Breast epithelium (tissue), 4 donors: ENCODE measurements at places on chromosomes 2 and 18.

- DNase-seq, result no peak
Measured at GRCh38 chr2:206482123-206482522, 38.8 kb downstream of the ADAM23 start.

- DNase-seq, result no peak
Measured at GRCh38 chr2:153811516-153811915, 60.2 kb upstream of the GALNT13 start.

GRCh38 chr2:15790838-15791237, 149.5 kb upstream of the MYCN start:
- DNase-seq, result no peak

GRCh38 chr18:36454848-36455458, 157.4 kb downstream of the FHOD3 start:
- DNase-seq, result no peak

DNA sequence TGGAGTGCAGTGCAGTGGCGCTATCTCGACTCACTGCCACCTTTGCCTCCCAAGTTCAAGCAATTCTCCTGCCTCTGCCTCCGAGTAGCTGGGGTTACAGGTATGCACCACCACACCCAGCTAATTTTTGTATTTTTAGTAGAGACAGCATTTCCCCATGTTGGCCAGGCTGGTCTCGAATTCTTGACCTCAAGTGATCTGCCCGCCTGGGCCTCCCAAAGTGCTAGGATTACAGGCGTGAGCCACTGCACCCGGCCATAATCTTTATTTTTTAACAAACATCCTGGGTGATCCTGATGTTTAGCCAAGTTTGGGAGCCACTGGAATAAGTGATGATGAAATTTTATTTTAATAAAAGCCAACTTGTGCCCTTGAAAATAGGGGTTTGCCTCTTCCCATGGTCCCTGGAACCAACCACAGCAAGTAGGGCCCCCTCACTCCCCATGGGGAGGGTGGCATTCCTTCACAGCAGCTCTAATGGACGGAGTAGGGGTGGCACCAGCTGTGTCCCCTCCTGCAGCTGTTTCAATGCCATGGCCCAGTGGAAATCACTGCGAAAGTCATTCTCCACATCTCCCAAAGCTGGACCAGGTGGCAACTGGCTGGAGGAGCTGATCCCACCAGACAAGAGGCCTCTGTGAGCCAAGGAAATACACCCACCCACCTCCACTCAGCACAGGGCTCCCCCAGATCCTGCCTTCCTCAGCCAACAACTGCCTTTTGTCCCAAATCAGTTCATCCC, 194.8 kb downstream of the ZFP36L2 start:
- DNase-seq, result no peak

DNA sequence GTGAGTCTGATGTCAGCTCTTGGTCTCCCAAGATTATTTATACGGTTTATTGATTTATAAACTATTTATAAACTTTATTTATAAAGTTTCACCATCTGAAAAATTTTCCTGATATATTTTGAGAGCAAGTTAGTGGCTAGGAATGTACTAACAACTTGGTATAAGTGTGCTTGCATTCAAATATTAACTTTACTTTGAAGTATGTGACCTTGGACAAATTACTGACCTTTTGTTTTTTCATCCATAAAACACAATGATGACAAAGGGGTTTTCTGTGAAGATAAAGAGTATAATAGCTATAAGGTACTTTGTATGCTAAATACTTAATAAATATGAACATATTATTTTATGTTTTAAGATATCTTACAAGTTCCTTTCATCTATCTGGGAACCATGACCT, 221.7 kb downstream of the GCA start:
- no peak for DNase-seq

DNA sequence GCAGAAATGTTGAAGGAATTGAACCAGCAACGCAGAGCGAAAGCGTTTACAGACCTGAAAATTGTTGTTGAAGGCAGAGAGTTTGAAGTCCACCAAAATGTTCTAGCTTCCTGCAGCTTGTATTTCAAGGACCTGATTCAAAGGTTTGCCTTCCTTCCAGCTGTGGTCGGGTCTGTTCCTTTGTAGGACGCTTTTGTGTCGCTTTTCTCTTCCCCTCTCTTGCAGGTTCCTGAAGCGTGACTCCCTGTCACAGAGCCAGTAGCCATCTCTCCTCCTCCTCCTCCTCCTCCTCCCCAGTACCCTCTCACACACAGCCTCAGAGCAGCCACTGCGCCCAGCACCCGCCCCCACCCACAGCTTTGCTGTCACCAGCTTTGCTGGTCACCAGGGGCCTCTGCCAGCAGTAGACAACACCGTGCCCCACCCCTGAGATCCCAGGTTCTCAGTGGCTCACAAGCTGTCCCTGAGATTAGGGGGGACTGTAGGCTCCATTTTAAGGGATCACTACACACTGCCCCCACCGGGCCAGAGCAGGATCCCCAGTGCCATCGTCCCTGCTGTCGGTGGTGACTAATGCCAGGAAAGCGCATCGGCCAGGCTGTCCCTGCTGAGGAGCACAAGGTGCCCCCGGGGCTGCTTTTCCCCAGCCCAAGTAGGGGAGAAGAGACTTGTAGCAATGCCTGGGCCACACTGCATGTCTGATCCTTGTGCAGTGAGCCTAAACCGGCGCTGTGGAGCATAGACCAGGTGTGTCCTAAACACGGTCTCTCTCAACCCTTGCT, 242.3 kb downstream of the ATAD2B start:
- DNase-seq, result no peak

DNA sequence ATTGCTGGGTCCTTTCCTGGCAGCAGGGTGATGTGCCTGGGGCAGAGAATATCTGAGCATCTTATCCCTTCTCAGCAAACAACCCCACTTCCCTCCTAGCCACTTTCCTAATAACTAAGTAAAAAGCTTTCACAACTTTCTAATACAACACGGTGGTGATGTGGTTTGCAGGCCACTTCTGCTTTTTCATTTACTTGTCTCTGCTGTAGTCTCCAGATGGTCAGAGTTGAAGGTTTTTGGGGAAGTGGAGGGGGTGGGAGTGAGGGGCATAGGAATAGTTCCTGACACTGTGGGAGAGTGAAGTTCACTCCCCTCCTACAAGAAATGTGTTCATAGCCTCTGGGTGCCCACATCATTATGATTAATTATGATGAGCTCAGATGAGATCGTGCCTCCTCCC, 11.6 kb downstream of the OXER1 start:
- no peak for DNase-seq

- DNase-seq, result no peak
Measured at GRCh38 chr2:67752199-67752598, 310.6 kb downstream of the C1D start.

DNA sequence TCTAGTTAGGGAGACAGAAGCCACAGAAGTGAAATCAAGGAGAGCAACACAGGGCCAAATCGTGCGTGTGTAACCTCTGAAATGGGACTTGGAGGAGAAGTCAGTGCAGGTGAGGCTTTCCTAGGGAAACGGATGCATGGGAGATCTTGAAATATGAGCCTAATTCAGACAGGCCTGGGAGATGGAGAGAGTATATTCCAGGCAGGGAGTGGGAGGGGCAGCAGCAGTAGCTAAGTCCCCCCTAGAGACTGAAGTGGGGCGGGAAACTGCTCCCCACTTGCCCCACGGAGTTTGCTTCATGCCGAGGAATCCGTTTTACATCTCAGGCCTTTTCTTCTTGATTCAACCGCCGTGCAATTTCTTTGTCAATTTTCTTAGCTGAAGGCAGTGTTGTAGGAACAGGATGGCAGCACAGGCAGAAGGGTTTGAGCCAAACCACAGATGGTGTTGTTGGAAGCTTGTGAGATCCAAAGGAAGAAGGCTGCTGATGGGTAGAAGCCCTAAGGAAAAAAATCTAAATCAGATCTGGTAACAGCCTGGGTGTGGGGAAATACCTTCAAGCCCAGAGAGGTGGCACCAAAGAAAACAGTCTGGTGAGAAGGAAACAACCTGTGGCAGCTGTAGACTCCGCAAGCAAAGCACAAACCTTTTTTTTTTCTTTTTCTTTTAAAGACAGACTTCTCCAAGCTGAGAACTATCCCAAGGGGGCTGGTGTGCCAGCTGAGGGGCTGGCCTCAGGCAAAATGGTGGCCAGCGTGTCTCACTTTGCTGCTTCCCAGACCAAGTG, 40.2 kb downstream of the EPAS1 start:
- DNase-seq, result peak; percentile 66

GRCh38 chr2:172088245-172089004, 3.1 kb downstream of the DLX1 start:
- DNase-seq, result no peak

GRCh38 chr2:180258041-180258537, 251.0 kb upstream of the CWC22 start:
- no peak for DNase-seq

GRCh38 chr2:2801458-2801857, 470.4 kb upstream of the MYT1L start:
- DNase-seq, result no peak

DNA sequence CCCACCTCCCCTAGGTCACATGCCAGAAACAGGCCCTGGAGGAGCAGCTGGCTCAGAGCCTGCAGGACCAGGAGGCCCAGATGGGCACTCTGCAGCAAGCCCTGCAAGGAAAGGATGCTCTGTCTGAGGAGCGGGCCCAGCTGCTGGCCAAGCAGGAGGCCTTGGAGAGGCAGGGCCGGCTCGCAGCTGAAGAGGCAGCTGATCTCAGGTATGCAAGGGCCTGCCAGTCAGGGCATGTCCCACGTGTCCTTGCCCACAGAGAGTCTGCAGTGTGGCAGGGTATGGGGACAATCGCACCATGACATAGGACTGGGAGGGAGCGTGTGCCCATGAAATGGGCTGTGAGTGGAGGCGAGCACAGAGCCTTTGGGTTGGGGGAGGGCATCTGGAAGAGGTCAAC, 39.9 kb downstream of the CROCC2 start:
- peak; percentile 37 for DNase-seq

DNA sequence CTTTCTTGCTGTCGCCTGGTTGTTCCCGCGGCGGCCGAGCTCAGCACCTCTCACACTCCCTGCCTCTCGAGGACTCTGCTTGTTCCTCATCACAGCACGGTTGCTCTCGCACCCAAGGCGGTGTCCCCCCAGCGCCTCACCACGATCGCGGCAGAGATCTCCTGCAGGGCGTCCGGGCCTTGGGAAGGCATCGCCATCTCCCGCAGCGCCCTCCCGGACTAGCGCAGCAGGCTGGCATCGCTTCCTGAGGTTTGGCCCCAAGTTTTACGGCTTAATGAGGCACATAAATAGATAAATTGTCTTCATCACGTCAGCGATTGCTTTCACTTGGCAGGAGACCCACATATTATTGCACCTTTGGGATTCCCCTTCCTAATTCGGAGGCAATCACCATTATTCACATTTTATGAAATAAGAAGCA, 125.4 kb downstream of the RGPD3 start:
- DNase-seq, result no peak

- peak; percentile 34 for DNase-seq
Measured at GRCh38 chr2:128380961-128381938, 62.6 kb upstream of the HS6ST1 start.

- DNase-seq, result no peak
Measured at GRCh38 chr18:32373995-32374394, 96.7 kb downstream of the GAREM1 start.

DNA sequence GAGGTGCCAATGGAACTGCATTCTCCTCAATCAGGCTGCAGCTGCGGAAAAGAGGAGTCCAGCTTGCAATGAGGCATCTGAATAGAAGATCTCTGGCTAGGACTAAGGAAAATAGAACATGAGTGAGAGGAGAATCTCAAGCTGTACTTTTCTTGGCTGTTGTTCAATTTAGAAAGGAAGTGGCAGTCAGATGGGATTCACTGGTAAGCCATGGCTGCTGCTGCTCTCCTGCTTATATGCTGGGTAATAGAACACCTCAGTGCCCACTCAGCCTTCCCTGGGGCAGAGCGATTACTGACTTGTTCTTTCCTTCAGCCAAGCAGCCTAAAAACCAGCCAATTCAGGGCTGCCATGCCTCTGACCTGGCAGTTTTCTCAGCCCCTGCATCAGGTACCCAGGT, 17.6 kb upstream of the CHST9 start:
- DNase-seq, result no peak

- no peak for DNase-seq
Measured at GRCh38 chr2:54618646-54619565, 104.6 kb upstream of the EML6 start.

GRCh38 chr2:3956892-3957291, 253.5 kb downstream of the DCDC2C start:
- DNase-seq, result no peak

- no peak for DNase-seq
Measured at GRCh38 chr2:161533218-161533617, 91.0 kb upstream of the SLC4A10 start.

- DNase-seq, result no peak
Measured at GRCh38 chr2:9440058-9440727, 16.7 kb downstream of the CPSF3 start.

DNA sequence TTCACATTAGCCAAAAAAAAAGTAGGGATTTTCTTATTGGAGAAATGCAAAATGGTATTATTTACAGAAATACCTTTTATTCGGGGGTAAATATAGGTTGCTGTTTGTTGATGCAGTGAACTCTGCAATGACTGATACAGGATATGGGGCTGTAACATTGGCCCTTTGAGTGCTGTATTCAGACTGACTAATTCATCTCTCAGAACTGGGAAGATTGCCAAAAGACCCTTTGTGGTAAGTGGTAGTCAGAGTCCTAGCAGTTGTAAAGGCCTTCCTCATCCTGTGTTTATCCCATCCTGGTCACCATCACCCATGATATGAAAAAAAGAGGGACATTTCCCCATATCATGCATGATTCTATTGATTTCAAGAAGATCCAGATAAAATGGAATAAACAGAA, 14.0 kb upstream of the DCC start:
- DNase-seq, result no peak

- no peak for DNase-seq
Measured at GRCh38 chr2:106147159-106147558, 46.9 kb downstream of the UXS1 start.

DNA sequence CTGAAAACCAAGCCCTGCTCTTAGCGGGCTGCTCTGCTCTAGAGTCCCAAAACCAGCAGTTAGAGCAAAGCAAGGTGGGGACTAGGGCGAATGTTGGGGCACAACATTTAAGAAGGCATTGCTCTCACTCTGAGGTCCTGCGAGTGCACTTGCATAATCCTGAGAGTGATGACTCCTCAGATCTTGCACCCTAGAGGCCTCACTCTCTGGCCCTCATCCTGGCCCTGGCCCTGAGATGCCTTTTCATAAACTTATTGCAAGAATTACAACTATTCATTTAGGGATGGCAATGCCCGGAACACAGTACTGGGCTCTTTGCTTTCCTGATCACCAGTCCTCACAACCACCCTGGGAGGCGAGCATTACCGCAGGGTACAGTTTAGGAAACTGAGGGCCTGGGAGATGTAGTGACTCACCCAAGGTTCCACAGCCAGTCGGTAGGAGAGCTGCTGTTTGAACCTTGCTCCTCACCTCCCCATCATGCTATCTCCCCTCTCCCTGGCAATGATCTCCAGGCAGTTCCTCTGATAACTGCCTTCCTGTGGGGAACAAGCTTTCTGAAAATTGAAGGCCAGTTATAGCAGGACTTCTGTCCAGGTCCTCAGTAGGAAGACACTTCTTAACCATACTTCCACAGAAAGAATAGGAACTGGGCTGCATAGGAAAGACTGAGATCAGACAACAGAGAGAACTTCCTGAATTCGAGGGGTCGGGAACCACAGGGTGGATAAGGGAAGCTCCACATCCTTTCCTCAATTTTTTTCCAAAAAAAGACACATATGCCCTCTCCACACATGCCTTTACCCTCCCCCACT, 91.3 kb downstream of the TNS1 start:
- DNase-seq, result no peak

GRCh38 chr18:60892855-60893254, 440.4 kb upstream of the CDH20 start:
- DNase-seq, result no peak

GRCh38 chr18:316393-316792, 48.5 kb upstream of the THOC1 start:
- no peak for DNase-seq
